ENCODE measurements at places on chromosomes 11 and 22. TPM values are rescaled to one million over a fixed set of nuclear protein-coding genes. Genes with fewer than 3 reads are reported as not detected.

The MUC2 gene
- total RNA-seq: not detected

The SLC15A3 gene
- 9.1 TPM for total RNA-seq

The KRTAP5-2 gene
- not detected for total RNA-seq

The CHADL gene
- 0.66 TPM for total RNA-seq

The NRXN2 gene
- total RNA-seq: 30.3 TPM

All from aortic smooth muscle cell (primary cell).